GM10248 (cell line): ENCODE measurements at places on chromosomes 3 and 15.

GRCh38 chr3:31947671-31948091, 33.4 kb downstream of the OSBPL10 start:
- no peak for DNase-seq

DNA sequence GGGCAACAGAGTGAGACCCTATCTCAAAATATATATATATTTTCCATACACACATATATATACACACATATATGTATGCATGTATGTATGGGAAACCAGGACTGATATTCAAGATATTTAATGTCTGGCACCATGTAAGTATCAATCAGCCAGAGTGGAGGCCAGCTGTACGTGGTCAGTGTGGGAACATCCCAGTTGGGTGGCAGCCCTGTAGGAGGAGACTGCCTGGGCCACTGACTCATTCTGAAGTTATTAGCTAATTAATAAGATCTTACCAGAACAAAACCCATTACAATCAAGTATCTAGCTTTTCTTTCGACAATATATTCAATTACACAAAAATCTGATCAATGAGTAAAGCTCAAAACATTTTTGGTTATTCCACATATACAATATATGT, 85.1 kb upstream of the OCA2 start:
- no peak for DNase-seq

- no peak for DNase-seq
Measured at GRCh38 chr3:89560568-89560967, 453.1 kb downstream of the EPHA3 start.

DNA sequence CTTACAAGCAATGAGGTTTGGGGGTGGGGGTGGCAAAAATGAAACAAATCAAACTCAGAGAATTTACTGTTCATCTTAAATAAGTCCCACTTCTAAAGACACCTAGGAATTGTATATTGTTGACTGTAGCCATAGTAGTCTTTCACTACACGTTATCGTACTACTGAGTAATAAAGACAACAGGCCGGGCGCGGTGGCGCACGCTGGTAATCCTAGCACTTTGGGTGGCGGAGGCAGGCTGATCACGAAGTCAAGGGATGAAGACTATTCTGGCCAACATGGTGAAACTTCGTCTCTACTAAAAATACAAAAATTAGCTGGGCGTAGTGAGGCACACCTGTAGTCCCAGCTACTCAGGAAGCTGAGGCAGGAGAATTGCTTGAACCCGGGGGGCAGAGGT, 231.6 kb downstream of the CTNNB1 start:
- DNase-seq: no peak

DNA sequence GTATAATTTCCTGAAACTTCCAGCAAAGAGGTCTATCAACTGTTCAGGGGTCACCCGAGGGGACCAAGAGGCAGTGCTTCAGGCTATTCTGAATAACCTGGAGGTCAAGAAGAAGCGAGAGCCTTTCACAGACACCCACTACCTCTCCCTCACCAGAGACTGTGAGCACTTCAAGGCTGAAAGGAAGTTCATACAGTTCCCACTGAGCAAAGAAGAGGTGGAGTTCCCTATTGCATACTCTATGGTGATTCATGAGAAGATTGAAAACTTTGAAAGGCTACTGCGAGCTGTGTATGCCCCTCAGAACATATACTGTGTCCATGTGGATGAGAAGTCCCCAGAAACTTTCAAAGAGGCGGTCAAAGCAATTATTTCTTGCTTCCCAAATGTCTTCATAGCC, 6.8 kb downstream of the GCNT3 start:
- DNase-seq: no peak

DNA sequence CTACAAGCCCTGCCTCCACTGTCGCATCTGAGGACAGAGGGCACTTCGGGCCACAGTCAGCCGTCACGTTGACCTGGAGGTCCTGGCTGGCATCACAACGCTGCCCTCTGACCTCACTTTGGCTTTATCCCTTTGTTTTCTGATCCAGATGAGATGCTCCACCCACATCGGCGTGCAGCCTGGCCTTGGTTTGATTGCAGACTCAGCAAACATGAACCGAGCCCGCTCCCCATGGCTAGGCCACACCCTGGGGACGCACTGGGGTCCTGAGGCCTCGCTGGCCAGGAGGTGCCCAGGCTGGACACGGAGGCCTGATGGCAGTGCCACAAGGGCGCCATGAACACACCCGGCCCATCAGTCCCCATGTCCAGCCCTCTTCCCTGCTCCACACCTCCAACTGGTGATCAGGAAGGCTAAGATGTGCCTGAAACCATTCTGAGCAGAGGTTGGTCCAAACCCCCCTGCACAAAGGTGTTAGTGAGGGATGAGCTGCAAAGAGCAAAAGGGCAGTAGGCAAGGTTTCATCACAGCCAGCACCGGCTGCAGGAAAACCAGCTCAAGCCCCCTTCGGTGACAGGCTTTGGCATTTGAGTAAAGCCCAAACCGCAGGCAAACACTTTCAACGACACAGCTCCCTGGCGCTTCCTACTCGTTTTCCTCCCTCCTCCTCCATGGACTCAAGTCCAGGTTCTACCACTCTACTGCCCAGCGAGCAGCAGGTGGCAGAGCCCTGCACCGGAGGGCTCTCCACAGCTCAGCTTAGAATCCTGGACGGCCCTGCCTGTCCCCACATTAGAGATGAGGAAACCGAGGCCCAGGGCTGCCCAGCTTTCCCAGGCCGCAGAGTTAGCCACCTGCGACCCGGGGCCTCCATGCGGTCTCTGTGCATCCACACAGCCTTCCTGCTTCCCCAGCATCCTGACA, 165.8 kb downstream of the NUP210 start:
- DNase-seq: no peak

DNA sequence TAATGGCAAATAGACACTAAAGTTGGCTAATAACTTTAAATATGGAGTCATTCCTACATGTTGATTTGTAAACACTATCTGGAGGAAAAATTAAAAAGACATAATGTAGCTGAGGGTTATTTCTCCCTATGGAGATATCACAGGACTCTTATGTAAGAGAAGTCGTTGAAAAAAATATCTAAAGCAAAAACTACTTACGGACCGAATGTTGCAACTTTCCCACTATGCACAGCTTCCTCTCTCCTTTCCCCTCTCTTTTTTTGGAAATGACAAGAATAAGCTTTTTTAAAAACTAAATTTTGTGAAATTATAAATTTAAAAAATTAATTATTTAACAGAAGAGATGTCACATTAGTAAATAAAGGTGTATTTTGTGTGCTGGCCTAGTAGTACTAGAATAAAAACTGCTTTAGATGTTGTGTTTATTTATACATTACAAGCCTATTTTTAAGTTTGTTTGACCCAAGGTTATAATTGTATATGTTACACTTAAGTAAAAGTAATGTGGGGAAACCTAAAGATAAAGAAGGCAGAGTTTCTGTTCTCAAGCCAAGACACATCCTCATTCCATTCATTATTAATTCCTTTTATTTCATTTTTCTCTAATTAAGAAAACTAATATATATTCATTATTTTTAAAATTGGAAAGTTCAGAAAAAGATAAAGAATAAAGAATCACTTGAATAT, 20.7 kb upstream of the PPARG start:
- DNase-seq: no peak

DNA sequence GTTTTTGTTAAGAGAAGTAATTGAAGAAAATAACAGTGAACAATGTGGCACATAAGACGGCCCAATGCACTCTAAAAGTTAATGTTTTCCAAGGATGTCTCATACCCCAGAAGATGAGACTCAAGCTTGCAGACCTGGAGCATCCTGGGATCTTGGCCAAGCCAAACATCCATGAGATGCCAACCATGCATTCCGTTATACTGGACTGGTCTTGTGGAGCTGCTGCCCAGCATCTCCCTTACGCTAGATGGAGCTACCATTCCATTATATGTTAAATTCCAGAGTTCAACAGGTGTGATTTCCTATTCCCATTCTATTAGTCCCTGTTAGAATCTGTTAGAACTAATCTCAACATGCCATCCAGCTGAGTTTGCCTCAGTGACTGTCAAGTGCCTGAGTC, 181.8 kb downstream of the PDCD6IP start:
- DNase-seq: no peak

DNA sequence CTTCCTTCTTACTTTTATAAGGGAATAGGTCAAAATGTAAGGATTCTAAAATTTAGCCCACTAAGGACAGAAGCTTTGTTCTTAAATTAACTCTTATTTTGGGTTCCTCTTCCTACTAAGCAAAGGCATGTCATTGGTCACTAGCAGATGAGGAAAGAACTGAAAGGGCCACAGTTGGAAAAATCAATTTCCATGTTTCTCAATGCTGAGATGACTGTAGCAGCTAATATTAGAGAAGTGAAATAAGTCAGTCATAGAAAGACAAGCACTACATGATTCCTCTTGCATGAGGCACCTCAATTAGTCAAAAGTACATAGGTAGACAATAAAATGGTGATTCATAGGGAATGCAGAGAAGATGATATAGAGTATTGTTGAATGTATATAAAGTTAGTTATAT, 353.7 kb downstream of the RSL24D1 start:
- no peak for DNase-seq

DNA sequence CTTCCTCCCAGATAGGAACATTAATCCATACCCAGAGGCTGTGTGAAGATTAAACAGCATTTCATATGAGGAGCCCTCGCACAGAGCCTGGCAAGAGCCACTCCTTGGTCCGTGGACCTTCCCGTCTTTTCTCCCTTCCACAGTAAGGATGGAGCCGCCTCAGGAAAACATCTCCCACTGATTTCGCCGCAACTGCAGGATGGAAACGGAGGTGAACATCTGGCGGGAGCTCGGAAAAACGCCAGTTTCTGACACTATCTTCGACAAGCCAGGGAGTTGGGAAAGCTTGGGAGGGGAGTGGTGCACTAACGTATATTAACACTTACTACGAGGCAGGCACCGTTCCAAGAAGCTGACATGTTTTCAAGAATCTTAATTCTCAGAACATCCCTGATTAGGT, 157.9 kb downstream of the XXYLT1 start:
- DNase-seq: no peak

GRCh38 chr3:127524296-127524896, 66.1 kb downstream of the TPRA1 start:
- DNase-seq: no peak

- no peak for DNase-seq
Measured at GRCh38 chr3:43689766-43690399, 855 bp upstream of the ABHD5 start.

GRCh38 chr3:194254040-194254439, 97.1 kb downstream of the CPN2 start:
- DNase-seq: no peak

DNA sequence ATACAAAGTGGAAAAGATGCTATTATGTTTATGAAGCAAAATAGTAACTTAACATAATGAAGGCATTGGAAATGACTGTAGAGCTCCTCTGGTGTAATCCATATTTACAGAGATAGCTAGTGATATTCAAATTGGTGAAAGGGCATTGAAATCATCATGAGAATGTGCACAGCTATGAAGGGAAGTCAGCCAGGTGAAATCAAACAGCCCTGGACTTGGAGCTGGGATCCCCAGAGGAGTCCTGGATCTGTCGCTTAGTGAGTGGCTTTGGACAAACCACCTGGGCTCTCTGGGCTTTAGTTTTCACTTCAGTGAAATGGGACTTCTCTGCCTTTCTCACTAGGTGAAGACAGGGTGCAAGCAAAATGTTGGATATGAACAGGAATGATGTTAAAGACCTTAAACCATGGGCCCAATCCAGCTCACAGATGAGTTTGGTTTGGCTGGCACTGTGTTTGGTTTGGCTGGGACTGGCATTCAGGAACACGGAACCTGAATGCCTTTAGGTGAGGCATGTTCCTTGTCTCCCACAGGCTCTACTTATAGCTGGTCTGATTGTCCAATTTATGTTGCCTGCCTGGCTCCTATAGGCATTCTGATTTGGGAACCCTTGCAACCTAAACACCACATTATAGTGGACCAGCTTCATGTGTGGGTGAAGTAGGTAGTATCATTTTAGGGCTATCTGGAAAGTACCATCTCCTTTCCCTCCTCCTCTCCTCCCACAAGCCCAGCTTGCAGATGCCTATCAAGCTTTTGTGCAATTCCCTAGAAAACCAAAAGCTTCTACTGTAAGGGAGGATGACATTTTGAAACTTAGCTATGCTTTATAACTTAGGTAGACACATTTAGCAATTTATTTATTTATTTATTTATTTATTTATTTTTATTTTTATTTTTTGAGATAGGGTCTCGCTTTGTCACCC, 110.6 kb upstream of the TNFAIP8L3 start:
- DNase-seq: no peak

DNA sequence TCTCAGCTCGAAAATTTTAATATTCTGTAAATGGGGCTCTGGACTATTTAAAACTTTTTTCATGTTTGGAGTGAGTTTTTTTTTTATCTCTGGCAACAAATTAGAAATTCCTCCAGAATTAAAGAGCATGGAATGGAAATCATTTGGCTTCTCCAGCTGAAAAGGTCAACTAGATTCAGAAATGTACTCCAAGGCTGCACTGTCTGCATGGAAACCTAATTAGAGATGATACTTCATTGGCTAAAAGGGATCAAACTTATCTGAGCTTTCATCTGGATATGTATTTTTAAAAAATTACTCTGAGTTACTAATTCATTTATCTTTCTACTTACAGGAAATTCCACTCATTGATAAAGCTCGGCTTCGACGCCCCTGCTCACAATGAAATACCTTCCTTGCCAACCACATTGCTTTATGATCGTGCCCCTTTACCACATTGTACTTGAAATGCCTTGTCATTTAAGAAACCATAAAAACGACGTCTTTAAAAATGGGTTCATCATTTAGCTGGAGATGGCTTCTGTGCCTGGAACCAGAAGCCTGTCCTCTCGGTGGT, 285.5 kb upstream of the ICE2 start:
- DNase-seq: no peak

GRCh38 chr3:61645148-61645547, 83.8 kb downstream of the PTPRG start:
- no peak for DNase-seq

GRCh38 chr3:132382267-132382666, 35.0 kb upstream of the DNAJC13 start:
- no peak for DNase-seq

DNA sequence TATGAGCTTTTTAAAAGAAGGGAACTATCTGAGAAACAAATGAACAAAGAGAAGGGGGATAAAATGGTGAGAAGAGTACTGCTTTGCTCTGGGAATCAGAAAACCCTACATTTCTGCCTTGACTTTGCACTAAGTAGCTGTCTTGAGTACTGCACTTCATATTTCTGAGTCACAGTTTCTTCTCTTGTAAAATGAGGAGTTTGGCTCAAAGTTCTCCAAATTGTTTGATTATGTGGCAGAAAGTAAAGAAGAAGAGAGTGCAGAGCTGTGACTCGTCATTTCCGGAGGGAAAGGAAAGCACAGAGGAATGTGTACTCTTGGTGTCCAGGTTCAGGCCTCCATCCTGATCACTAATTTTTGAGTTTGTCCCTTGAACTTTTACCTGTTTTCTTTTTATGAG, 54.7 kb downstream of the TP63 start:
- no peak for DNase-seq

DNA sequence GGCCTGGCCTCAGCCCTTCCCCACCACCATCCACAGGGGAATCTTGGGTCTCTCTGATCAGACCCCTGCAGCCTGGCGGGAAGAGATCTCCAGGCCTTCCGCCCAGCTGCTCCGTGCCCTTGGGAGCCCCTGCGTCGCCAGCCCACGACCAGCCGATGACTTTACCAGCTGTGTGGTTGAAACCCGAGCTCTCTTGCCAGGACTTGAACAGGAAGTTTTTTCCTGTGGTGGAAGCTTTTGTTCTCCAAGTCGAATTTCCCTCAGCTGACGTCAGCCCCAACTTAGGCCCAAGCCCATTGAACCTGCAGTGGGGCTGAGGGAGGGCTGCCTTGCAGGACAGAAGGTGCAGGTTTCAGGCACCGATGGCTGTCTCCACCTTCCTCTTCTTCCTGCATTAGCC, 51.7 kb upstream of the SMAD3 start:
- DNase-seq: no peak

- no peak for DNase-seq
Measured at GRCh38 chr15:89196994-89197393, 24.4 kb downstream of the RLBP1 start.
